ENCODE measurements at places on chromosomes 7 and 10.

- DNase-seq, result peak; percentile 78
These were observed 2.1 kb upstream of the BNIP3 start for GRCh38 chr10:131983780-131984179.

GRCh38 chr10:4296161-4296560 is 511.2 kb upstream of the KLF6 start:
- no peak for DNase-seq

DNA sequence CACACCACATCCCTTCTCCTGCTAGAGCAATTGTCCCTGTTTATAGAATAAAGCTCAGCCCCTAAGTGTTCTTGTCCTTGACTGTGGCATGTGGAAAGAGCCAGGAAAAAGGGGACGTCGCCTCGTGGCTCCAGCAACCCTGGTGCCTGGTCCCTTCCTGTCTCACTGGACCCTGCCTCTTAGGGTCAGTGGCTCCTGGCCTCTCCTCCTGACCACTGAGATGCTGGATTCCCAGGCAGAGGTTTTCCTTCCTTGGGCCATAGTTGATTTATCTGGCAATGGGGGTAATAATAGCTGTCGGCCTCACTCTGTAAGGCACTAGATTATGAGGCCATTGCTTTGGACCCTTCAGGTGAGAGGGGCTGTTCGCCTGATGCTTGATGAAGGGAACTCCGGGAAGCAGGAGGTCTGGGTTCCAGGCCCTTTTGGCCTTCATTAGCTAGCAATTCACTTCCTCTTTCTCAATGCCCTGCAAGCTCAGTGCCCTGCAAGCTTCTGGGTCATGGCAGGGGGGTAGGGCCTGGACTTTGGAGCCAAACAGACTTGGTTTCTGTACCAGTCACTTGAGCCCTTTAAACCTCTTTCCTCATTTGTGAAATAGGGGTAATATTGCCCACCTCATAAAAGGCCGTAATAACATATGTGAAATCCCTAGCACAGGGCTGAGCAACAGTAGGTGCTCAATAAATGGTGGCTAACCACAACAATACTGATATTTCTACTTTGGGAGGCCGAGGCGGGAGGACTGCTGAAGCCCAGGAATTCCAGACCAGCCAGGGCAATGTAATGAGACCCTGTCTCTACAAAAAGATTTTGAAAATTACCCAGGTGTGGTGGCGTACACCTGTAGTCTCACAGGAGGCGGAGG is 1.1 kb downstream of the ASL start:
- DNase-seq, result no peak

DNA sequence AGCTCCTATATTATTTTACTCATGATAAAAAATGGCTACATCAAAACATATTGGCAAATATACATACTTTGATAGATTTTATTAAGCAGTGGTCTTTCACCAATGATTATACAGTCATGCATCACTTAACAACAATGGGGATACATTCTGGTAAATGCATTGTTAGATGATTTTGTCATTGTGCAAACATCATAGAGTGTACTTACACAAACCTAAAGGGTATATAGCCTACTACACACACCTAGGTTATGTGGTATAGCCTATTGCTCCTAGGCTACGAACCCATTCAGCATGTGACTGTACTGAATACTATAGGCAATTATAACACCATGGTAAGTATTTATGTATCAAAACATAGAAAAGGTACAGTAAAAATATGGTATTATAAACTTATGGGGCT is 98.9 kb upstream of the IL6 start:
- no peak for DNase-seq

- no peak for DNase-seq
These were observed 49.2 kb upstream of the KCNMA1 start for GRCh38 chr10:77686650-77687417.

DNA sequence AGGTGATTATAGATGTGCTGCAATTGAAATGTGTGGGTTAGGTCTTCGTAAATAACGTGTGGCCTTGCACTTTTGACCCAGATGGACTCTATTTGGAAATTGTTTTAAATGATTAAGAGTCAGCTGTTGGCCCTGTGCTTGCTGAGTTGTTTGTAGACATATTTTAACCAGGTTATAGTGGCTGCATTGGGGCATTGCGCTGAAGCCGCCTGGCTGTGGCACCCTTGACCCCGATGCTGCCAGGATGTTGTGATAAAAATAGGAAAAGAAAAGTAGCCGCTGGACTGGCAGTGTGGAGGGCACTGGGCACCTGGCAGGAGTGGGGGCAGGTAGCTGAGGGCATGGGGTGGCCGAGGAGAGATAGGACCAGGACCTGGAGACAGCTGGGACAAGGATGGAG is 13.4 kb downstream of the LRRC27 start:
- no peak for DNase-seq

GRCh38 chr7:83934118-83934734 is 260.4 kb downstream of the SEMA3A start:
- DNase-seq, result no peak

DNA sequence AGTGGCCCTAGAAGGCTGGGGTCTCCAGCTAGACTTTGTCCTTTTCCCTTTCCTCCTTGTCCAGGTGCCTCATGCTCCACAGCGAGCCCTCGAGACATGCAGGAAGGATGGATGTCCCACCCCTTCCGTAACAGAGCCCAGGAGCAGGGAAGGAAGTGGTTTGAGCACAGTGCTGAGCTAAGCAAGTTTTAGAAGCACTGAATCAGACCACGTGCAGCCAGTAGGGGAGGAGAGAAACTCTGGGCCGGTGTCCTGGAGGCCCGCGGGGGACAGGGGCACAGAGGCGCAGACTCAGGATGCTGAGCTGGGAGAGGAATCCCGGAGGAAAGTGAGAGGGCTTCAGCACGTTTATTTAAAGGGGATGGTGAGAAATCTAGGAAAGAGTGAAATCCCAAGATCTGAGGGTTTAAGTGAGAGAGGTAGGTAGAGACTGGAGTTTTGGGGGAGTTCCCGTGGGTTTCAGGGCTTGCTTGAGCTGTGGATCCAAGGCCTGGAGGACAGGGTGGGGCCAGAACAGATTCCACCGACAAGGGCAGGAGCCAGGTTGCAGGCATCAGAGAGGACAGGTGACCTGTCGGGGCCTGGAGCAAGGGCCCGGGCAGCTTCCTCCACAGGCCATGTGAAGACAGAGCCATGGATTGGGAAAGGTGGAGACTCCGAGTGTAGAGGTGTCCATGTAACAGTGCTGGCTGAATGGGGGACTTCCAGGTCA is 4.4 kb upstream of the IRF5 start:
- DNase-seq, result no peak

DNA sequence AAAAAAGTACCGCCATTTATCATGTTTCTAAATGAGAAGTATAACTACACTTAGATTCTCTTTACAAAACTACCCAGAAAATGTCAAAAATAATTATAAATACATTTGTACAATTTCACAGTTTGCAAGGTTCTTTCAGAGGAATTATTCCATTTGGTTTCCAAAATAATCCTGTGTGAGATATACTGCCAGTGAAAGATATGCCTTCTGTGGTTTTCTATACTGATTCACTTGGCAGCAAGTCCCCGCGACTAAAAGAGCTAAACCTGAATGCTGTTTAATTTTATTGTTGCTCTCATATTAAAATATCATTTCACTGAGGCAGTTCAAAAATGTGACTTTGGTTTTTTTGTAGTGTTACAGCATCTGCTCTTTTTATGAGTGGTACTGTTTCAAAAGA is 364.9 kb upstream of the PLXDC2 start:
- DNase-seq, result no peak

DNA sequence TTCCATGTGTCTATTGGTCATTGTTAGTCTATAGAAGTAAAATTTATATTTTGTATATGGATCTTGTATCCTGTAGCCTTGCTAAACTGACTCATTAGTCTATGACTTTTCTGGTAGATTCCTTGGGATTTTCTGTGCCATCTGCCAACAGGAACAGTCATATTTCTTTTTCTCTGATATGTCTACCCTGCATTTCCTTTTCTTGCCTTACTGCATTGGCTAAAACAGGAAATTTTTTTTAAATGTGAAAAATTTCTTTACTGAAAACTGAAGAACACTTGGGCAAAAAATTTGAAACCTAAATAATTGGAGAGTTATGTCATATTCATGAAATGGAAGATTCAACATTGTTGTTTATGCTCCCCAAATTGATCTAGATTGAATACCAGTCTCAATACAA is 67.5 kb downstream of the AMZ1 start:
- DNase-seq, result no peak

DNA sequence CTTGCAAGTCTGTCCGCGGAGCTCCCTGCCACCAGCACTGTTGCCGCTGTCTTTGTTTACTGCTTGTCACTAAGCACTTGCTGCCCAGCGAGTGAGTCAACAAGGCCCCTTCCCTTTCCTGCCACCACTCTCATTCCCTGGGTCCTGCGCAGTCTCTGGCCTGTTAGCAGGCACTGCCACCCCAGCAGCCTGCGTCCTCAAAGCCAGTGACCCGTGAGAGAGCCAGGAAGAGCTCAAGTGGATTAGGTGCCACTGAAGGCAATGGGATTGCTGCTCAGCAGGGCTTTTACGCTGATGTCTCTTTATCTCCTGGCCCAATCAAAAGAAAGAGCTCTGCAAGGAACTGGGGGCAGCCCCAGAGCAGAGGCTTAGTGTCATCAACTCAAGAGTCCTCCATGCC is at the start of gene FRMPD2:
FRMPD2 (minus strand) TSS at position 61 of the 400 bp plus-strand sequence. CDS start 129 bp downstream, outside the sequence.
- DNase-seq, result no peak

DNA sequence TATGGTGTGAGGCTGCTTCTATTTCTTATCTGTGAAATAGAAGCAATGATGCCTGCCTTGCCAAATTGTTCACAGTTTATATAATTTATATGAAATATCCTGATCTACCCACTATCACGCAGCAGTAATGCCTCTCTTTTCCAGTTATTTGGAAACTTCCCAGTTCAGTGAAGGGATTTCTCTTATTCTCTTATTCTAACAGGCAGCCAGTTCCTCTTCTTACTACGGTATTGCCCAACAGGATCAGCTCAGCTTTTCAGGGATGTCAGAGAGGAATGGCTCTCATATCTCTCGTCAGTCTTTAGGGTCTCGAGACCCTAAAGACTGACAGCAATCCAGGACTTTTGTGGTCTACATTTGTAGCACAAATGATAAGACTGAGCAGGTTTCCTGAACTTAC is 215.6 kb downstream of the CREB5 start:
- no peak for DNase-seq

DNA sequence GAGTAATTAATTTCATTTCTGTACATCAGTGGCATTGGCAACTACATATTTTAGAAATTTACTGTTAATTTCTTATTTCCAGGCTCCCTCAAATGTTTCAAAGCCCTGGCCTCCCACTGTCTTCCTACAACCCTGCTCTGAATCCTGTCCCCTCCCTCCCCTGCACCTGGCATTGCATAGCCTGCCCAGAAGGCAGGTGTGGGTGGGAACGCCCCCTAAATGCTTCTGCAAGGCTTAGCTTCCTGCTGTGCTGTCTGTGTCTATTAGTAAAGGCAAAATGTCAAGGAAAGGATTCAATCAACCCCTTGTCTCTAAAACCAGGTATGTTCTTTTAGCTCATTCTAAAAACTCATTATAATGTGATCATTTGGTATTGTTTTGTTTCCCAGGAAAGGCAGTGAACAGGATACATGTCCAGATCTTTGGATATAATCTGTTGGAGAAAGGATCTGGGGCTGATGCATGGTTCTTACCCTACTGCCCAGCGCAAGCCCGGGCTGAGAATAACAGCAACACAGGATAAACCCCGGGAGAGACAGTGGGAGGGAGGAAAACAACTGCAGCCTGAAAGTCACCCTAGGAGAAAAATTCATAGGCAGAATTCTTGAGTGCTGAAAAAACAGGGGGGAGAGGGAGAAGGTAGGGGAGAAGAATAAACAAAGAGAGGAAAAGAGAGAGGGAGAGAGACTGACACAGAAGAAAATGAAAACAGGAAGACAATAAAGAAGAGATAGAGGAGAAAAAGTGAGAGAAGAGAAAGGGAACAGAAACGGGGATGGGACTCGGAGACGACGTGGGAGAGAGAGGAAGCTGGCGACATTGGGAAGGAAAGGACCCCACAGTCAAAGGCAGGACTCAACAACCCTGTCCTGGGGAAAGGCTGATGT is 589 bp downstream of the ZNF488 start:
- no peak for DNase-seq

- DNase-seq, result no peak
These were observed 87.6 kb upstream of the MACROH2A2 start for GRCh38 chr10:69965086-69965485.

GRCh38 chr7:81098213-81098612 is 179.4 kb upstream of the SEMA3C start:
- DNase-seq, result no peak

- DNase-seq, result no peak
These were observed 20.6 kb downstream of the HTR5A start for GRCh38 chr7:155090684-155091083.

DNA sequence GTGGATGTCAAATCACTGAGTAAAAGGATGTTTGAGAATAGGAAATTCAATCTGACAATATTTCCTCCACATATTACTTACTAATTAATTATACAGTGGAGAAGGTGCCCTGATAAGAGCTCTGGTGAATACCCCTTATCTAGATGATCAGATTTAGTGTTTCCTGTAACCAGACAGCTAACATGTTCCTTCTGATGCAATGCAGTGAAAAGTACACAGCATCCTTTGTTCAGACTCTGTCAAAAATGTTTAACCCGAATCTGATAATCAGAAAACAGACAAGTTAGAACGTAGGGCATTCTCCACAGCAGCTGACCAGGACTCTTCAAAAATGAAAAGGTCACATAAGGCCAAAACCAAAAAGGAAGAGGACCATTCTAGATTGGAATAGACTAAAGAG is 46.2 kb downstream of the WDR11 start:
- no peak for DNase-seq

GRCh38 chr7:50808282-50808888 is 25.7 kb upstream of the GRB10 start:
- DNase-seq, result no peak

DNA sequence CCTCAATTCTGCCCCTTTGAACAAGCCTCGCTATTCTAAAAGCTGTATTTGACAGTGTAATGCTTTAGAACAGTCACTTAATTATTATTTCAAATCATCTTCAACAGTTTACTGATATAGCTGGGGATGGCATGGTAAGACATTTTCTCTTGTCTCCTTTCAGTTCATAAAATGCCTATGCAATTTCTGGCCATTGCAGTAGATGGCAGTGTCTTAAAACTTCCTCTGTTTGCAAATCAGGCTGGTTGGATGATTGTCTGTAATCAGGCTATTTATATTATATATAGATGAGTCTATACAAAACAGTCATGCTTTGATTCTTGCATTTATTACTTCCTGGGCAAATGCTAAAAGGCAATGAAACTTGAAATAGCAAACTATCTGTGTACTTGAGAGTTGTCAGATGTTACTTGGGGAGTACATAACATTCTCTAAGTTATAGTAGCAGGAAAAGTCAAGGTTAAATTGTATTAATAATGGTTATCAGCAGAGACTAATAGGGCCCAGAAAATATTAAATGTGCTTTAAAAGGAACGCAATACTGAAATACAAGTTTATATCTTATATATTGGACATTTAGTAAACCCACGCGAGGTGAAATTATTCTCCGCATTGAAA is 55.5 kb upstream of the LHFPL3 start:
- DNase-seq, result no peak

GRCh38 chr10:47036771-47037170 is 125.5 kb downstream of the PTPN20 start:
- DNase-seq, result no peak
